Activated T-cell treated with anti-CD3 and anti-CD28 coated beads for 4 hours (primary cell): ENCODE measurements at places on chromosomes 7 and 10.

- no peak for DNase-seq
These were observed 120.1 kb upstream of the CHST15 start for GRCh38 chr10:124213471-124213870.

DNA sequence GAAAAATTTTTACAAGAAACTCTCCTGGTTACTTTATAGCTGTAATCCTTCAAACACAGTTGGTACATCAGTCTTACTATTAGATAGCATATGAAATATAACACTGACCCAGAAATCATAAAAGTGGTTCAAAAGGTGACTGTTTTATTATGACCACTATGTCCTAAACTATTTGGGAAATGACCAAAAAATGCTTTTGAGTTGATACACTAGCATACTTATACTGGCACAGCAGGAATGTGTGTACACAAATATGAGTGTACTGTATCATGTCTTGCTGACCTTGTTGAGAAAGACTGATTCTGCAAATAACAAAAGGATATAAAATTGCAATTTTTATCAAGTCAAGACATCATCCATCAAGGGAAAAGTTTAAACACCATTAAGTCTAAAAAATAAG lies 24.3 kb downstream of the CSTF2T start:
- no peak for DNase-seq

GRCh38 chr7:74405191-74405898 lies 48.4 kb upstream of the GTF2IRD1 start:
- no peak for DNase-seq

DNA sequence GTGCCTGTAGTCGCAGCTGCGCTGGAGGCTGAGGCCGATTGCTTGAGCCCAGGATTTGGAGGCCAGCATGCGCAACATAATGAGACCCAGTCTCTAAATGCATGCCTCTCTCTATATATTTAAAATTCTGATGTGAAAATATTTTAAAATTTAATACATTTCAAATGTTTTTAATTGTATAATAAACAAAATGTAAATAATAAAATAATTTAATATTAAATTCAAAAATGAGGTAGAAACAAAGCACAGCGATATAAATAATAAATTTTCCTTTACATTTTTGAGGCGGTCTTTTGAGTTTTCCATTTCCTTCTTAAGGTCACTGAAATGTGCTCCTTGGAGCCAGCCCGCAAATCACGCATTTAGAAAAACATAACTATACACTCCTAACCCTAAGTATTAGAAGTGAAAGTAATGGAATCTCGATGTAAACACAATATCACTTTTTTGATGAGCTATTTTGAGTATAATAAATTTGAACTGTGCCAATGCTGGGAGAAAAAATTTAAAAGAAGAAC lies 523 bp upstream of the CDK1 start:
- no peak for DNase-seq

DNA sequence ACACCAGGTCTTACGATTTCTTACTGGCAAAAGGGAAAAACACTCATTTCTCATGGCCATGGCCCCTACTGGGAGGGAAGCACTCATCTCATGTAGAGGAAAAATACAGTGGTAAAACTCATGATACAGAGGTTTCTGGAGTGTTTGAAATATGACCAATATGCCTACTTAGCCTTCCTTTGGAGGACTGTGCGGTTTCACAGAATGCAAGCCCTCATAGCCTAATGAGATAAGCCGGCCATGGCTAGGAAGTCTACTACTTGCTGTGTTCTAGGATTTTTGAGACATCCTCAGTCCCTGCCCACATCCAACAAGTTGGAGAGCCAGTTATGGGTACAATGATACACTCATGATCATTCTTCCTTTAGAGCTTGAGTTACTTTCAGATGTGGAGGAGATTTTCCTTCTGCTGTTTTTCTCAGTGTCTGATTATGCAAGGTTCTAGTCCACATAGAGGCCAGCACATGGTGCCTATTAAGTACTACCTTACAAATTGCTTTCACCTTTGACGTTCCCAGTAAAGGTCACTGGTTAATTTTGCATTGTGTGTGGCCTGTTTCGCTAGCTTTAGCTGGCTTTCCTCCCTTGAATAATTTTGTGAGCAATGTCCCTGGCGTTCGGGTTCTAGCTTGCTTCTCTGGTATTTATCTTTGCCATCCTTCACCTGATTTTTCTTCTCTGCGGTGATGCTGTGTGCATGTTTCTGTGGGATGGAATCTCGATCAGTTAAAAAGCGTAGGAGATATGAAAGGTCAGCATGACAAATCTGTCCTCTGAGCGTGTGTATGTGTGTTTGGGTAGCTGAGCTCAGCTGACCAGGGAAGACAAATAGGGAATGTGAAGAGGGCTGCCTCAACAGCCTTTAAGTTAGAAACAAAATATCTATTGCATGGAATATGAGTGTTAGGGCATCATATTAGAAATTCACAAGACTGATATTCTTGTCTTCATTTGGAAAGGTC lies 295.4 kb downstream of the LRMDA start:
- DNase-seq, result no peak

- no peak for DNase-seq
These were observed 114.6 kb upstream of the AGK start for GRCh38 chr7:141436575-141437075.

DNA sequence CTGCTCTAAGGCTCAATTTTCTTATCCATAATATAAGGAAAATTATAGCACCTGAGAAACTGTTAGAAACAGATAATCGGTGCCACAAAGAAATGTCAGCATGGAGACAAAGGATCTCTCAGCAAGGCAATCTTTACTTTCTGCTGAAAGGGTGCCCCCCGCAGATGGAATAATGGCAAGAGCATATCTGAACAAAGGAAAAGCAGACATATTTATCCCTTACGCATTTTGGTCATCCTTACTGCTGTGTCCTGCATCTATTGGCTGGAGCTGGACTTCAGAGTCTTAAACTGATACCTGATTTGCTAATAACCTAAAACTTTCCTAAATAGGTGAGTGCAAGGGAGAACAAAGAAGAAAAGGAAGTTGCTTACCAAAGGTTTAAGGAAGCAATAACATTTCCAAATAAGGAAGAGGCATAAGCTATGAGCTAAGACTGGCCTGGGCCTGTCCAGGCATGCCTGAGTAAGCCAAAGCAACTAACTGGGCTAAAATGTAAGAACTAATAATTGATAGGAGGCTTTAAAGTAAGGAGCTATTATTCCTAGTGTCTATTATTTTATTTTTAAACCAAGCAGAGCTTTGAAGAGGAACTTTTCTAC lies 39.6 kb upstream of the ELMO1 start:
- no peak for DNase-seq
